Activated CD4-positive, alpha-beta memory T cell treated with anti-CD3 and anti-CD28 coated beads, Interleukin-2, amount 10 ng/mL, durations not matched to agents 7 days and 5 days (primary cell): ENCODE measurements at places on chromosomes 12 and 14. TPM values are rescaled to one million over a fixed set of nuclear protein-coding genes. Genes with fewer than 3 reads are reported as not detected.

- no peak for DNase-seq
Measured at GRCh38 chr12:66321435-66321834, 19.1 kb downstream of the HELB start.

DNA sequence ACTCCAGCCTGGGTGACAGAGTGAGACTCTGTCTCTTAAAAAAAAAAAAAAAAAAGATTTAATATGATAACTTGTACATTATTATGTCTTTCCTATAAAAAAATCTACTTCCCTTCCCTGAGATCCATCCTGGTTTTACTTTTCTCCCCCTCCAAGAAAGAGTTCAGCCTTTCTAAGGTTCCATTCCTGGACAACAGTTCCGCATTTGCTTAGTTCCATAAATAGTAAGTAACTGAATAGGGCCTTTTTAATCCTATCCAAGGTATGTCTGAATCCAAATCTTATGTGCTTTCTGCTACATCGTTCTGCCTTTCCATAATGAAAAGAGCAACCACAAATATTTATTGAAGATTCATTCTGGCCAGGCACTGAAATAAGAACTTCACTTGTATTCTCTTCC, 187.8 kb downstream of the DACT1 start:
- DNase-seq = no peak

DNA sequence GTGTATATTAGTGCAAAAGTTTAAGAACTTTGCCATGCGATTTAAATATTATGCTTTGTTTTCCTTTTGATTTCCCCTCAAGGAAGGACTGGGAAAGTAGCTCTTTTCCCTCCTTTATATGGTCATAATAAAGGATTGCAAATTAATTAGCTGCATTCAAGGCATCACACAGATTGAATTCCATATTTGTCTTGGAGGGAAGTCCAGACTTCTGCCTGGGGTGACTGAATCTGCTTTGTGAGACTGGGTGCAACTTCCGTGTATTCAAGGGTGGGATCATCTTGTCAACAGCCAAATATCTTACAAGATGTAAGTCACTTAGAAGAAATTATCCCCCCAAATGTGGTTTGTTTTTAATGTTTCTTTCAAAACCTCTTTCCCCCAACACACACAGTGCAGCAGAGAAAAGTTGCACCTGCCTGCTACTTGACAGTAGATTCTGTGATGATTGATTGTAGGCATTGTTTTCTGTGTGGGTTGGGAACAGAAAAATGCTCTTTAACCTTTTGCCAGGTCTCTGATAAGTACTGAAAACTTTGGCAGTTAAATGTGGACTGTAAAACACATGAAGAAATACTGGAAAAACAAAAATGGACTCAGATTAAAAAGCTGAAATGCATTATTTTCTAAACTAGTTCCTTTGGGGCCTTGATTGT, 28.4 kb downstream of the STK38L start:
- DNase-seq = no peak

The GPRC5A gene
- 0.05 TPM for total RNA-seq

DNA sequence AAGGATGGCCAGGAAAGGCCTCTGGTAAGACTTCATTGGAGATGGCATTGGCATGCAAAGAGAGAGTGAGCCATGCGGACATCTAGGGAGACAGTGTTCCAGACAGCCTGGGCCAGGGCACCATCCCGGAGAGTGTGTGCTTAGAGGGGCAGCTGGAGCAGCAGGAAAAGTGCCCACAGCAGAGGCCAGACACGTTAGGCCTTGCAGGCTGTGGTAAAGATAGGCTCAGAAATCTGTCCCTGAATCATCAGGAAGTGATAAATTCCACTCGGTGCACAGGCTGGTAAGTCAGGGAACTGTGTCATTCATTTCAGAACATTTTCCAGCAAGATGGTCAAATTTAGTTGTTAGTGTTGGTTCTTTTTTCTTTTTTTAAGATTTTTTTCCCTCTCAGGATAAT, 8.8 kb downstream of the GALNT16 start:
- DNase-seq = no peak

The BMP4 gene
- 0.58 TPM for total RNA-seq

The GEMIN2 gene
- 22.4 TPM for total RNA-seq

GRCh38 chr14:102910442-102910841, 12.0 kb upstream of the AMN start:
- DNase-seq = no peak
